ENCODE measurements at places on chromosomes 16 and 17.

GRCh38 chr16:77729951-77730350, 7.6 kb downstream of the NUDT7 start:
- DNase-seq: no peak

DNA sequence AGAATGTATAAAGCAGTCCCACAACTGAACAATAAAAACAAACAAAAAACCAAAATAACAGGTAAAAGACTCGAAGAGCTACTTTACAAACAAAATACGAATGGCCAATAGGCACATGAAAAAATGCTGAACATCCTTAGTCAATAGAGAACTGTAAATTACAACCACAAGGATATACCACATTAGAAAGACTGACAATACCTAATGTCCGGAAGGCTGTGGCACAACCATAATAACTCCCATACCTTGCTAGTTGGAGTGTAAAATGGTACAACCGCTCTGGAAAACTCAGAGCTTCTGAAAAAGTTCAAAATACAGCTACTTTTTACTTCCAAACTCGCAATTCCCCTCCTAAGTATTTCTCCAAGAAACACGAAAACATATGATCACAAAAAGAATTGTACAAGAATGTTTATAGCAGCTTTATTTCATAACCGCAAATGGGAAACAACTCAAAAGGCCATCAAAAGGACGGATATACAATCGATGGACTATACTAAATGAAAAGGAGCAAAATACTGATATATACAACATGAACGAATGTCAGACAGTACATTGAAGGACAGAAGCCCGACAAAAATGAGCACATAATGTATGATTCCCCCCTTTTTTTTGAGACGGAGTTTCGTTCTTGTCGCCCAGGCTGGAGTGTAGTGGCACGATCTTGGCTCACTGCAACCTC, 2.3 kb downstream of the TP53 start:
- DNase-seq: no peak

GRCh38 chr16:24879684-24880083, 33.9 kb downstream of the SLC5A11 start:
- DNase-seq: no peak

- no peak for DNase-seq
These were observed 31.8 kb upstream of the NAT9 start for GRCh38 chr17:74807925-74808324.

DNA sequence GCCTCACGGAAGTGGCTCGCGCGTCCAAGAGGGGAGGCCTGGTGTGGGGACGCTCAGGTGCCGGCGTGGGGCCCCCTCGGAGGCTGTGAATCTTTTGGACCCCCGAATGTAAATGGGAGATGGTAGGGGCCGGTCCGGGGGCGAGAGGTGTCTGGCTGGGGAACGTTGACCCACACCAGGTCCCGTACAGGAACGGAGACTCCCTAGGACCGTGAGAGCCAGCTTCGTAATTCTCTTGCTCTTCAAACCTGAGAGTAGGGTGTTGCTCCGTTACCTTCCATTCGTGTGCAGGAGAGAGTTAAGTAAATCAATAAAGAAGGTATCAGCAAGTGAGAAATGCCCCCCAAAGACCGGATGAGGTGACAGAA, 481 bp downstream of the LYRM1 start:
- no peak for DNase-seq

GRCh38 chr16:23296994-23297393, 5.1 kb upstream of the SCNN1B start:
- DNase-seq: no peak

GRCh38 chr16:54266363-54266955, 20.1 kb downstream of the IRX3 start:
- DNase-seq: no peak

- no peak for DNase-seq
These were observed 17.8 kb downstream of the RGS9 start for GRCh38 chr17:65154770-65155589.

- no peak for DNase-seq
These were observed 35.9 kb upstream of the NUDT7 start for GRCh38 chr16:77686385-77686784.

GRCh38 chr16:85463672-85464382, 149.3 kb upstream of the GSE1 start:
- no peak for DNase-seq

DNA sequence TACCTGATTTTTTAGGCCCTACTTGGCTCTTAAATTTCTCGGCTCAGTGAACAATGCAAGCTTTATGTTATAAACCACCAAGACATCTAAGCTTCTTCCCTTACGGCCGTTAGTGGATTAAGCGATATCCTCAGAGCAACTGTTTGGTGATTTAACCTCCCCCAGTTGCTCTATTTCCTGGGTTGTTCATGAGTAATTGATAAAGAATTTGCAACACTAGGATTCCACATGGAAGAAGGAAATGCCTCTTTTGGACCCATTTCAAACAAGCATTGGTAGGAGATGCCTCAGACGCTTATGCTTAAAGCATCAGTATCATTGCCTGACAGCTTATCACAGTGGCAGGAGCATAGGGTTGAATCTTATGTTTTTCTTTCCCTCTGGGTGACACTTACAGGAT, 65.3 kb downstream of the RBFOX1 start:
- DNase-seq: no peak

DNA sequence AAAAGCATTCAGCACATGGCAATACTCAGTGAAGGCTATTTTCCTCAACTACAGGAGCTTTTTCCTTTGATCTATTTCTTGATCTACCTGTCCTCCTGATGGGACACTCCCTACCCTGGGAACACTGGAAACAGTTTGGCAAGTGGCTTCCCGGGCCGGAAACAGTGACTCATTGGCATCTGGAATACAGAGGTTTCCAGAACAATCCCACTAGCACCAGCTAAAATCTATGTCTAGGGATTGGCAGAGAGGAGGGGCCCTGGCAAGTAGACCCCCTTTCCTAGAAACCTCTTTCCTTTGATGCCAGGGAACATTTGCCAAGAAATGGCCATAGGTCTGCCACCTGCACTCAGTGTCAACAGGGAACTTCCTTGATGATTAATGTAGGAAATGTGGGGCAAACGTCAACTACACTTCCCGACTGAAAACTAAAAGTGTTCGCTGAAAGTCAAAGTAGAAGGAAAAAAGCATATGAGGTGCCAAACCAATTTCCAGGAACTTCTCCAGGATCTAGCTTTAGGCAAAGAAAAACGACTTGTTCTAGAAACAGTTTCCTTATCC, 30.4 kb upstream of the FBXW10B start:
- no peak for DNase-seq

DNA sequence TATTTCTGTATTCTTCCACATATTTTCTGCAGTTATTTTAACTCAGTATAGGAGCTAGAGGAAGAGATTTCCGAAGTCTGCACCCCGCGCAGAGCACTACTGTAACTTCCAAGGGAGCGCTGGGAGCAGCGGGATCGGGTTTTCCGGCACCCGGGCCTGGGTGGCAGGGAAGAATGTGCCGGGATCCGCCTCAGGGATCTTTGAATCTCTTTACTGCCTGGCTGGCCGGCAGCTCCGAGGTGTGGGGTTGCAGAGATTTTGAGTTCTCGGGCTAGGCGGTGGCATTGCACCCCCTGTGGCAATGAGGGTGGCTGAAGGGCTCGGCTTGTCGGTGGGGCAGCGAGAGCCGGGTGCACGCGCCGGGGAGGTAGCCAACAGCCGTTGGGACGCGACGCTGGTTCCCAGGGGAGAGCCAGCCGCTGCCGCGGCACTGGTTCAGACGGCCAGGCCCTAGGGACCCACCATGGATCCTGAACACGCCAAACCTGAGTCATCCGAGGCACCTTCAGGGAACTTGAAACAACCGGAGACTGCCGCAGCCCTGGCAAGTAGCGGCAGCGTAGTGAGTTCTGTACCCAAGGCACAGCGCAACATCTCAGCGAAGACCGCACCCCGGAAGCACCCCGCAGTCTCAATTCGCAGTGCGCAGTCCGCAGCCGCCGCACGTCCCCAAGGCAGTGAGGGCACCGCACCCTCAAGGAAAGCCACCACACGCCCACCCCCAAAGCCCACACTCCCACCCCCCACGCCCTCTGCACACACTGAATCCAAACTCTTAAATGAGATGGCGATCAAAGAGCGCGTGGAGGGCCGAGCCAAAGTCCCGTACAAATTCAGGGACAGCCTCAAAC, at the start of gene CMTM1:
CMTM1 (plus strand) TSS at position 389 of the 851 bp plus-strand sequence; CDS start at position 464, 75 bp downstream.
- no peak for DNase-seq

- no peak for DNase-seq
These were observed 12.2 kb upstream of the WNT9B start for GRCh38 chr17:46839211-46839610.

- no peak for DNase-seq
These were observed 30.6 kb upstream of the TNRC6C start for GRCh38 chr17:77927777-77928518.

GRCh38 chr17:81412490-81413093, 17.3 kb downstream of the BAHCC1 start:
- no peak for DNase-seq

DNA sequence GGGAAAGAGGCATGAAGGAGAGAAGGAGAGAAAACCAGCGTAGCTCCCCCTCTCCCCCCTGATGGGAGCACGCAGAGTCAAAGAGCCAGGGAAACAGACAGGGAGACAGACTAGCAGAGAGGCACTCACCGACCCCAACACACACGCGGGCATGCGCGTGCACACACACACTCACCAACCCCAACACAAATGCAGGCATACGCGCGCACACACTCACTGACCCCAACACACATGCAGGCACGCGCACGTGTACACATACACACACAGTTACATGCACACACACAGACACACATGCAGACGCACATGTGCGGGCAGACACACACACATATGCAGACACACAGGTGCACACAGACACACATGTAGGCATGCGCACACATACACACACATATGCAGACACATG, 4.6 kb downstream of the CACNB1 start:
- DNase-seq: no peak

DNA sequence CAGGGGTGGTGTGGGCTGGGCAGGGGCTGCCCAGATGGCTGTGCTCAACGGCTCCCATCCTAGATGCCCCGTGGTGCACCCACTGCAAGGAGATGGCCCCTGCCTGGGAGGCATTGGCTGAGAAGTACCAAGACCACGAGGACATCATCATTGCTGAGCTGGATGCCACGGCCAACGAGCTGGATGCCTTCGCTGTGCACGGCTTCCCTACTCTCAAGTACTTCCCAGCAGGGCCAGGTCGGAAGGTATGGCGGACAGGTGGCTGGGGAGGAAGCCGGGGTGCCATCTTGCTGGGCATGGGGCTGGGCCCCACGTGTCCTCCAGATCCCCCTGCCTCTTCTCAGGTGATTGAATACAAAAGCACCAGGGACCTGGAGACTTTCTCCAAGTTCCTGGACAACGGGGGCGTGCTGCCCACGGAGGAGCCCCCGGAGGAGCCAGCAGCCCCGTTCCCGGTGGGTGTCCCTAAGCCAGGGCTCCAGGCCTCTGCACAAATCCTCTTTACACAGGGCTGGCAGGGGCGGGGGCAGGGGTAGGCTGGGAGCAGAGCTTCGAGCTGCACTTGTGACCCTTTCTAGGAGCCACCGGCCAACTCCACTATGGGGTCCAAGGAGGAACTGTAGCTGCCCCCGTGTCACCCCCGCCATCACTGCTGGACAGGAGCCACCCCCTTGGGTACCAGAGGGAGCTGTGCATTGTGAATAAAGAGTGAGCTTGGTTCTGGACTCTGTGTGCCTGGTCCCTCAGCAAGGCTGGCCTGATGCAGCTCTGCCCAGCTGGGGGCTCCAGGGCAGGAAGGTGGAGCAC, 3.7 kb downstream of the PDIA2 start:
- no peak for DNase-seq

DNA sequence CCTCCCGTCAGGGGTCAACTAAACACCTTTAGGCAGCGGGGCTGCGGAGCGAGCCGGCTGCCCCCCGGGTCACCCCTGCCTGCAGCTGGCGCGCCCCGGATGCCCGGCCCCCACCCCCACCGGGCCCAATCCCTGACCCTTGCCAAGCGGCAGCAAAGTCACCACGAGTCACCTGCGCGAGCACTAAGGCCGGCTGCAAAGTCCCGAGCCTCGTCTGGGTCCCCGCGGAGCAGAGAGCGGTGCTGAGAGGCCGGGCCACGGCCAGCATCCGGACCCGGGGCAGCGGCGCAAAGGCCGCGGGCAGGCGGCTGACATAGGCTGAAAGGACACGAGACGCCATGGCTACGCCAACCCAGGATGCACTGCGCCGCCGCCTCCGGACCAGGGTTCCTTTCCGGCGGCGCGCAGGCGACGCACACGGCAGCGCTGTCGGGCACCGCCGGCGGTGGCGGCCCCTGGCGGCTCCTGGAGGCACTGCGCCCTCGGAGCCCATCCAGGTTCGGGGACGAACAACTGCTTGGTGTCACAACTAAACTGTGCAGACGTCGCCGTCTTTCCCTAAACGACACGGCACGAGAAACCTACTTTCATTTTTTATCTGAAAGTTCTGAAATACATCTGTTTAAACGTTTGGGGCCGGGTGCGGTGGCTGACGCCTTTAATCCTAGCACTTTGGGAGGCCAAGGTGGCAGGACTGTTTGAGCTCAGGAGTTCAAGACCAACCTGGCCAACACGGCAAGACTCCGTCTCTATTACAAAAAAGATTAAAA, at the start of gene NDUFAB1:
NDUFAB1 (minus strand) TSS at position 366 of the 770 bp plus-strand sequence; CDS start at position 340, 26 bp downstream.
- peak; percentile 73 for DNase-seq

DNA sequence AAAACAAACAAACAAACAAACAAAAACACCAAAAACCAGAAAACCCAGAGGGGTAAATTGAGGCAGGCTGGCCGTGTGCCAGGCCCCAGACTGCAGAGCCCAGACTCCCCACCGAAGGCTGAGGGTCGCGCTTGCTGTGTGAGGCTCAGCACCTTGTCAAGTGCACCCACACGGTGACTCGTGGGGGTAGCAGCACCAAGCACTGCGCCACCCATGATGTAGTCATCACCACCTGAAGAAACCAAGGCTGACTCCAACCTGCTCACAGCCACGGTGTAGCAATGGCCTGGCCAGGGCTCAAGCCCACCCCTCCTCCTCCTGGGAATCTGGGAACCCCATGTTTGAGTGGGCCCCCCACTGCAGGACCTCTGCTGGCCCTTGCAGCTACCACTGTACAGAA, 11.9 kb downstream of the MCRIP1 start:
- no peak for DNase-seq

GRCh38 chr17:71850812-71851211, 270.0 kb upstream of the SOX9 start:
- no peak for DNase-seq

- DNase-seq: no peak
These were observed 451.5 kb upstream of the HSBP1 start for GRCh38 chr16:83356266-83356665.

GRCh38 chr17:40069751-40070708, 7.3 kb downstream of the THRA start:
- DNase-seq: no peak

DNA sequence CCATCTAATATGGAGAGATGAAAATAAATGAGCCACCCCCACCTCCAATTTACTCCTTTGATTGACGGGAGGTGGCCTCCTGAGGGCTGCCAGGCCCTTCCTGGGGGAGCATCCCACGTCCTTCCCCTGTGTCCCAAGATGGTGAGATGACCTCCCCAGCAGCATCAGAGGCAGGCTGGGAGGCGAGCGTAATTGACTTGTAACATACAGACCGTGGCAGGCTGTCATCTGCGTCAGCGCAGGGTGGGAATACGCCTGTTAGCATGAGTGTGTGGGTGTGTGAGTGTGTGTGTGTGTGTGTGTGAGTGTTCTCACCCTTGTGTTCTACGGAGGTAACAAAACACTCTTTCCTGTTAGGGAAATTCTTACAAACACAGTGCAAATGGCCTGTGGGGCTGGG, 156.9 kb upstream of the CIBAR2 start:
- no peak for DNase-seq

Measured in stimulated activated CD8-positive, alpha-beta memory T cell treated with anti-CD3 and anti-CD28 coated beads, Interleukin-4, amount 100 ng/mL, for 1 hour (primary cell).